Memory B cell (primary cell): ENCODE measurements at places on chromosomes 16 and 17.

DNA sequence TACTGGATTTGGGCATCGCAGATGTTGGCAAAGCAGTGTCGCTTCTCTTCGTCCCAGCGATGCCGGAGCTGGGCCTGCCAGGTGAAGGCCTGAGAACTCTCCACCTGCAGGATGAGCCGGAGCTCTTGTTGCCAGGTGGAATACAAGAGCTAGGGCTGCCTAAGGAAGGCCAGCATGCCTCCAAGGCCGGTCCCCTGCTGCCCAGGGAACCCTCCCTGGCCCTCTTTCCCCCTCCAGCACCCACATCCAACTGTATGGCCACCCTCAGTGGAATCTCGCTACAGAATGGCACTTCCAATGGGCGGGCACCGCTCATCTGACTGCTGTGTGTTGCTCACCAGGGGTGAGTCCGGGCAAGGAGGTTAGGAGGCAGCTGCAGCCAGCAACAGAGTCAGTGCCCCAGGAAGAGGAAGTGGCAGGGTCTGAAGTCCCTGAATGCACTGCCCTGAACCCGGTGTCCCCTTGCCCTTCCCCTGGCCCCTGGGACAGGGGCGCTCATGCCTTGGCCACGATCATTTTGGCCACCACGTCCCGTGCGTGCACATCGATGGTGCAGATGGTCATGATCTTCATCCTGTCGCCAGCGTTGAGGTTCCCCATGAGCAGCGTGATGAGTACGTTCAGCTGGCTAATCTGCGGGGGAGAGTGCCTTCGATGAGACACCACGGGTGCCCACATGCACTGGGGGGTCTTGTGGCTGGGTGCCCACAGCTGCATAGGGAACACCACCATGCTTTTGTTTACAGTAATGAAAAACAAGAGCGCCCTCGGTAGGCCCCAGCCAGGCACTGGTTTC is 75.8 kb downstream of the DNAH17 start:
- no peak for DNase-seq

DNA sequence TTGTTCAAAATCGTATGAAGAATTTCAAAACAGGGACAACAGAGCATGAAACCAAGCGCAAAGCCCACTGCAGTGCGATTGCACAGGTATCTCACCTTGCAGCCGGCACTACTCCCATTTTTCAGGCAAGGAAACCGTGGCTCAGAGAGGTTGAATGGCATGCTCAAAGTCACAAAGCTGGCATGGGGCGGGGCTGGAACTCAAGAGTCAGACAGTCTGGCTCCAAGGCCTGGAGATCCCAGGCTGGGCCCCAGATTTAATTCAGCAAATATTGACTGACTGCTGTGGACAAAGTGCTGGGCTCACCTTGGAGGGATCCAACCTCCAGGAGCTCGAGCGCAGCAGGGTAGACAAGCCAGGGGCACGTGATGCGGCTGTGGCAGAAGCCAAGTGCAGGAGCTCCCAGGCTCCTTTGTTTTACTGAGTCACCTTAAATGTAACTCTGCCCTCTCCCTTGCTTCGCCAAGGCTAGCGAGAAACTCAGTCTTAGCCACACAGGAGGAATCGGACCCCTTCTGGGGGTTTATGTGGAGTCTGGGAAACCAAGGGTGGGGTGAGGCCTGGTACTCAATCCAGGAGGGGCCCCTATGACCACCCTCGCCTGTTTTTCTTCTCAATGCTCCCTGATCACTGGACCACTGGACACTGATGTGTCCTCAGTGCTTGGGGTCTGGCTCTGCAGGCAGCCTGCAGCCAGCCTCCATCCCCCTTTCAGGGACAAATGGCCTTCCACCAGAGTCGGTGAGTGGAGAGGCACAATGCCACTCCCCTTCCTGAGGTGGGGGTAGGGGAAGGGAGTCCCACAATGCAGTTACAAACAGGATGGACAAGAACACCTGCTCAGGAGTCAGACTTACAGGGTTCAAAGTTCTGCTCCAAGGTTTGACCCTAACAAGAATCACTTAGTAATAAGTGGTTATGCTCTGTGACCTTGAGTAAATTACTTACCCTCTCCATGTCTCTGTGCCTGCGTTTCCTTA is 3.9 kb upstream of the SPATA20 start:
- DNase-seq = no peak

DNA sequence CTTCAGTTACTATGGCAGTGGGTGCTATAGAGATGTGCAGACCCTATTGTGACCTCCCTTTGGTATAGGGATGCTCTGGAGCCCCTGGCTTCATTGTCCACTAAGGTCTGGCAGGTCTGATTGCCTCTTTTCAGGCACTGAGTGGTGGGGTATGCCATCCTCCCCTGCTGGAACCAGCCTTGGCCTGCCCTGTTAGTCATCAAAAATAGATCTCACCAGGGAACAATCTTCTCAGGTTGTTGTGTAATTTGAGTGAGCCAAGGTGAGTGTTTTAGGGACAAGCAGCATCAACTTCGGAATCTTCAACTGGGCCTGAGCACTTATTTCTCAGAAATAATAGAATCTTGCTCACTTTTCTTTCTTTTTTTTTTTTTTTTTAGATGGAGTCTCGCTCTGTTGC is 19.6 kb downstream of the HMOX2 start:
- no peak for DNase-seq

DNA sequence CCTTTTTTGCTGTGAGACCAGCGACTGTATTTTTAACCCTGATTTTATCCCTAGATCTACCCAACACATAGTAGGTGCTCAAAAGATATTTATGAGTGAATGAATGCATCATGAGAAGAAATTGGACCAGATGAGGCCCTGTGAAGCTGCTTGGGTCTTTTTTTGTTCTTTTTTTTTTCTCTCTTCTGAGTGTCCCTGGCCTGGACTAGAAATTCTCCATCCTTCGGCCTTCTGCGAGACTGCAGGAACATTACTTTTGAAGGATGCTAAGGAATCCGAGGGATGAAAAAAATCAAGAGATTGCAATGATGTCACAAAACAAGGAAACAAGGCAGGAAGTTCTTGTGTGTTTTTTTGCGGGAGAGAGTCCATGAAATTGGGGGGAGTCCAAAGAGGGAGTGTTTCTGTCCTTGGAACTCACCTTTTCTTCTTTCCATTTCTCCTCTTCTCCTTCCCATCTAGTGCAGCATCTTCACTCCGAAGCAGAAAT is 560 bp upstream of the RUSF1 start:
- no peak for DNase-seq

- no peak for DNase-seq
These were observed 5.3 kb upstream of the EIF4A3 start for GRCh38 chr17:80152081-80152702.

DNA sequence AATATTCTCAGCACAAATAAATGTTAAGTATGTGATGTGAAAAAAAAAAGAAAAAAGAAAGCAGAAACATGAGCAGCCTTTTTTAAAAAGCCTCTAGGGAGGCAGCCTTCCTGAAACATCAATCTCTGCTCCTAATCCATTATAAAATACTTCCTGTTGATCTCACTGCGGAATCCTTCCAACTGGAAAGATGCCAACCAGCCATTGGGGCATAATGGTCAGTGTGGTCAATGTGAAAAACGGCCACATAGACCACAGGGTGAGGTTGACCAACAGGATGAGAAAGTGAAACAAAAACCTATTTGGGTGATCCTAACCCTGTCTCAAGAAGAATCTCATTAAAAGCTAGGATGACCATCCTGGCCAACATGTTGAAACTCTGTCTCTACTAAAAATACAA is 26.1 kb upstream of the ABCA8 start:
- DNase-seq = no peak

DNA sequence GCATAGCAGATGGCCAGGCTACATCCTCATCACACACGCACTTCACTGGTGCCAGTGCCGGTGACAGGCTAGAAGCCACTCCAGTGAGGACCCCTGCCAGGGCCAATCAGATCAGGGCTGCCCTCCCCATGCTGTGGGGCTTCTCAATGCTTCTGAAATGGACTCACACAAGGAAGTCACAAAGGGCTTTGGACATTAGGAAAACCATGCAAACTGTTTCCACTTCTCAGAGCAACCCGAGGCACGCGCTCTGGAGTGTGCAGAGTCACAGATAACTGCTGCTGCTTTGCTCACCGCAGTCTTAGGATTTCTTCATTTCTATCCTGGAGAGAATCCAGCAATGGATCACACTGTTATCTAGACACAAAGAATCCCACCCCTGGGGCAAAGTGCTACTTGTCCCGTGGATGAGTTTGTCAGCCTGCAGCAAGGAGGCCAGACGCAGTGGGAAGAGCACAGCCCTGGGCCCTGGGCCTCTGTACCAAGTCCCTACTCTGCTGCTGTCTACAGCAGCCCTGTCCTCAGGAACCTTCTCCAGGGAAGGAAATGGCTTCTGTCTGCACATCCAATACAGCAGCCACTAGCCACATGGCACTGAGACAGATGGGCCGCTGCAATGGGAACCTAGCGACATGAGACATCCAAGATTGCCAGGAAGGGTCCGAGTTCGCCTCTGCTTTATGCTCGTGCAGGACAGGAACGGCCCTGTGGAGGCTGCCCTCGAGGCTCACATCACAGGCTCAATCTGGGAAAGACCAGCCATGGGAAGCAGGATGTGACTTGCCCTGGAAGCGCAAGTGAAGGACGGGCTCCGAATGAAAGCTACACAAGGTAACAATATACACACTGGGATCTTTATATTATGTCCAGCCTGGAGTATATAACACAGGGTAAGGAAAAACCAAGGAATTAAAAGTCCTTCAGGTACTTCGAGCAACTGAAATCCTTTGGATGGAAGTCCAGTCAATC is 169.3 kb downstream of the ZFHX3 start:
- DNase-seq = no peak

GRCh38 chr17:72005332-72006163 is 115.3 kb upstream of the SOX9 start:
- DNase-seq = no peak

DNA sequence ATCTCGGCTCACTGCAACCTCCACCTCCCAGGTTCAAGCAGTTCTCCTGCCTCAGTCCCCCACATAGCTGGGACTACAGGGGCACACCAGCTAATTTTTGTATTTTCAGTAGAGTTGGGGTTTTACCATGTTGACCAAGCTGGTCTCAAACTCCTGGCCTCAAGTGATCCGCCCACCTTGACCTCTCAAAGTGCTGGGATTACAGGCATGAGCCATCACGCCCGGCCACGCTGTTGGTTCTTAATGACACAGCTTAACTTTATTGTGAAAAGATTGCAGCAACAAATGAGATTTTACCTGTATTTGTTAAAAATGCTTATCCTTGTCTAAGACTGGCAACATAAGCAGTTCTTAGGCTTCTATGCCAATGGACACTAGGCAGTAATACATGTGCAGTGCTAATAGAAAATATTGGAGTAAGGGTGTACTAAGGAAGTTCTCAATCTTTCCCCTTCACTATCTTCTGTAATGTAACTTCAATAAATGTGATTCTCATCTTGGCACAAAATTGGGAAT is 2.9 kb downstream of the UBB start:
- no peak for DNase-seq

DNA sequence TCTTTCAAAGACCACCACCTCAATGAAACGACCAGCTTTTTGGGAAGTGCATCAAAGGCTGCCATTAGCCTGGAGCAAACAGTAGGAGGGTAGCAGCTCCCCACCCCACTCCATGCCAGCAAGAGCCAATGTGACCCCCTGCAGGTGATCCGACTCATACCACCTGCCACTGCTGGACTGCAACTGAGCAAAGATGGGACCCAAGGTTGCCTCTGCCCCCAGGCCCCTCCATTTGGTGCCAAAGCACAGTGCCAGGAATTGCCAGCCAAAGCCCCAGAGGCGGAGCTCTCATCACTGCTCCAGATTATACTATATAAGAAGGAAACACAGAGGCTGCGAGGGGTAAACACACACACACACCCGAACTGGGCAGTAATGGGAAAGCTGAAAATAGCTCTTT is 8.3 kb downstream of the PITPNM3 start:
- no peak for DNase-seq

DNA sequence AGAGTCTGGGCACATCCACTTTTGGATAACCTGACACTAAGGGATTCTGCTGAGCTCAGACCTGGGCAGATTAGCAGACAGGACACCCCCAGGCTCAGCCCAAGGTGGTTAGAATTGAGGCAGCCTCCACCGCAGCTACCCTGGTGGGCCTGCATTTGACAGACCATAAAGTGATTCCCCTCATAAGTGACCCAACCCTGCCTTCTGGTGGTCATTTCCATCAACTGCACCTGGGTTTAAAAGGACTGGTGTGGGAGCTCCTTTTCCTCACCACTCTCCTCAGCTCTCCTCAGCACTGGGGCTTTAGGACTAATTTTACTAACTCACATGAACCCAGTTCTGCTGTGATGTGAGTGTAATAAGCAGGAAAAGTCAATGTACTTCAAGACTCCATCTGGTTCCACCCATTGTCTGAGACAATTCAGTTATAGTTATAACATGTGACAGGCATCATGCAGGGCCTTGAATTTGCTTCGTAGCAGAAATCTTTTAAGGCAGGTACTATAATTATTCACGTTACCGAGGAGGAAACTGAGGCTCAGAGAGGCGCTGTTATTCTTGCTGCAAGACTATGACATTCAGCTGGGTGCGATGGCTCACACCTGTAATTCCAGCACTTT is 42.5 kb downstream of the MYH3 start:
- DNase-seq = no peak

DNA sequence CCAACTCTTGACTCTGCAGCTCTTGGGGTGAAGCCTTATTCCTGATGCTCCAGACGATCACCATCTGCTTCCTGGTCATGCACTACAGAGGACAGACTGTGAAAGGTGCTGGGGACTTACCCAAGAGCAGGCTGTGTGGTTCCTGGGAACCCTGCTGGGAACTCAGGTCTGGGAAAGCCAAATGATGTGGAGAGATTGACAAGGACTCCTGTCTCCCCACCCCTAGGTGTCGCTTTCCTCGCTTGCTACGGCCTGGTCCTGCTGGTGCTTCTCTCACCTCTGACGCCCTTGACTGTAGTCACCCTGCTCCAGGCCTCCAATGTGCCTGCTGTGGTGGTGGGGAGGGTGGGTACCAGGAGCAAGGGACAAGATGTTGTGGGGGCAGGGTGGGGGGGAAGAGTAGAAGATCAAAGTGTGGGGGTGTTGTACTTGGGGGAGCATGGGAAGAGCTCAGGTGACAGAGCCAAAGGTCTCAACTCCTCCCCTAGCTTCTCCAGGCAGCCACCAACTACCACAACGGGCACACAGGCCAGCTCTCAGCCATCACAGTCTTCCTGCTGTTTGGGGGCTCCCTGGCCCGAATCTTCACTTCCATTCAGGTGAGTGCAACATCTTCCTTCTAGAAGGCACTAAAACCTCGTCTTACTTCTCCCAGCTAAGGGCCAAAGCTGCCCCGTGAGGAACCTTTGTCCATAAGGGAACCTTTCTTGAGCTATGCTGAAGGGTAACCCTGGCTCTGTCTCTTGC is 3.0 kb downstream of the SOX15 start:
- no peak for DNase-seq
